Stimulated activated CD8-positive, alpha-beta memory T cell treated with anti-CD3 and anti-CD28 coated beads, Interleukin-15, amount 100 ng/mL, for 24 hours (primary cell): ENCODE measurements at places on chromosomes 2 and 18.

DNA sequence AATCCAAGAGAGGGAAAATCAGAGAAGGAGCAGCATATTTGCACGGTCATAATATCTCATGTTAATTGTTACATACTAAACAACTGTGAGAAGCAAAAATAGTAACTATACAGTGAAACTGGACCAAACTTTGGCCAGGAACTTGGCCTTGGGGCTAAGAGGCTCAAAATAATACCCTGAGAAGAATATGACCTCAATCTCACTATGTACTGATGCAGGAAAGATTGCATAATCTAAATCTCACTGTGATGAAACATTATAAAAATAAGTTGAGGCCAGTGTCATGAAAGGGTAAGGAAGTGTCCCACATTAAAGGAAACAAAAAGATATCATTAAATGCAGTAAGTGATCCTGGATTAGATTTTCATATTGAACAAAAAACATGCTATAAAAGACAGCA is 36.5 kb downstream of the ZRANB3 start:
- no peak for DNase-seq

DNA sequence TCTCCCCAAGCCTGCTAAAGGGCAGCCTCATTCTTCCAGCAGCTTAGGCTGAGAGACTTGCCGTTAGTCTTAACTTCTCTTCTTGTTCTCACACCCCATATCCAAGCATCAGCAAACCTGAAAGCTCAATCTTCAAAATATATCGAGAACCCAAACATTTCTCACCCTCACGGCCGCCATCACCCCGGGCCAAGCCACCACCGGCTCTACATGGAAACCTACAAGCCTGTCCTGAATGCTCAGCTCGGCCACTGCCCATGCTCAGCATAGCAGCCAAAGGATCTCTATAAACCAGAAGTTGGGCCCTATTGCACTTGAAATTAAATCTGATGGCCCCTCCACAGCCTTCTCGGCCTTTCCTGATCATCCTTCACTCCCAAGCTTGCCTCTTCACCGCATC is 2.1 kb downstream of the HS1BP3 start:
- no peak for DNase-seq

GRCh38 chr2:168992591-168993349 is 38.4 kb downstream of the ABCB11 start:
- no peak for DNase-seq

DNA sequence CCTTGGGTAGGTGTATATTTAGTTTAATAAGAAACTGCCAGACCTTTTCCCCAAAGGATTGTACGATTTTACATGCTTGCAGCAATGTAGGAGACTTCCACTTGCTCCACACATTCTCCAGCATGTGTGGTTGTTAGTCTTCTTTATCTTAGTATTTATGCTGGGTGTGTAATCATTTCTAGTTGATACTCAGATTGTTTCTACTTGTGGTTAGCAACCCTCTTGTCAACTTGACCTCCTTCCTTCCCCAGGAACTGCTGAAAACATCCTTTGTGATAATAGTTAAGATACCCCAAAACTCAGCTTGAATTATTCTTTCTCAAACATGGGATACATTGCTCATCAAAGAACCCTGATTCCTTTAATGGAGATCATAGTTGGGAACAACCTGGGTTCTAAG is 37.2 kb upstream of the CYBRD1 start:
- no peak for DNase-seq

DNA sequence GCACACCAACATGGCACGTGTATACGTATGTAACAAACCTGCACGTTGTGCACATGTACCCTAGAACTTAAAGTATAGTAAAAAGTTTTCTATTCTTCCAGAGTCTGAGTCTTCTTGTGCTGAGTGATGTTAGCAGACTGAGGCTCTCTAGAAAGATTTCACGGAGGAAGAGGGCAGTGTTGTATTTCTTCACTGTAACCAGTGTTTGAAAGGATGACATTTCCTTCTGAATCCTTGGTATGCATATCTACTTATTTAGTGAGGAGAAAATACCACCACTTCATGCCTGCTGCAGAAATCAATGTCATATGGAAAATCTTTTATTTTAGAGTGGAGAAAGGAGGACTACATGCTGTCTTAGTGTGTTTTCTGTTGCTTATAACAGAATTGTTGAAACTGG is 357.1 kb downstream of the CCDC85A start:
- no peak for DNase-seq

DNA sequence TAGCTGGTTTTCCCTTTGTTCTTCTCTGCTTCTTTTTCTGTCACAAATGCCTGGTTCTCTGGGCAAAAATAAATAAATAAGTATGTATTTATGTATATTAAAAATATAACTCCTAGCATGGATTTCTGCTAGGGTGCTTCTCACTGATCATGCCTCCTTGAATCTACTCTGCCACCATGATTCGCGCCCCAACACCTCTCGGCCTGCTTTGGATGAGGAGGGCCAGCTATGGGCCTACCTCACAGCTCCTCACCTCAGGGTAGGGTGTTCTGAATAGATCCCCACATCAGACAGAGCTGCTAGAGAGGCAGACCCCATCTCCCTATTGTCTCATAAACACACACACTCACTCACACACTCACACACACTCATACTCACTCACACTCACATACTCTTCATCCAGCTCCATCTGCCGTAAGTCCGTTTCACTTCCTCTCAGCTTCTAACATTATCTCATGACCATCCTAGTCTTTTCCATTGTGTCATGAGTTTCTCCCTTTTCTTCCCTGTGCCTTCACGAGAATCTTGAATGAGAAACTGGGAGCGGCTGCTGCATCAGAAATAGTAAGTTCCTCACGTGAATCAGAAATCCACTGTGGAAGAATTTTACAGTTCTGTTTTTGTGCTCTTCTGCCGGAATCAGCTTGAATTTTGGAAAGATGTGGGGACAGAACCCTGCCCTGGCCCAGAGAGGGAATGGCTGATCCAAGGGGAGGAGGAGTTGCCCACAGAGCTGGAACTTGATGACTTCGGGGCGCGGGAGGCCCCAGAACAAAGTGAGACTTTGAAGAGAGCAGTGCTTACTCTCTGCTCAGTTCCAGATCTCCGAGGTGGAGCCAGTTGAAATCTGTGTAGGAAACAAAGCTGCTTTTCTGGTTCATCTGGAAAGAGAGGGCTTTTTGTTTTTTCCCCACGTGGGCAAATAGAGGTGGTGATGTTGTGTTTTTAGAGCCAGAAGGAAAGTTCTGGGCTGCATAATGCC is 20.9 kb downstream of the ANXA4 start:
- no peak for DNase-seq

DNA sequence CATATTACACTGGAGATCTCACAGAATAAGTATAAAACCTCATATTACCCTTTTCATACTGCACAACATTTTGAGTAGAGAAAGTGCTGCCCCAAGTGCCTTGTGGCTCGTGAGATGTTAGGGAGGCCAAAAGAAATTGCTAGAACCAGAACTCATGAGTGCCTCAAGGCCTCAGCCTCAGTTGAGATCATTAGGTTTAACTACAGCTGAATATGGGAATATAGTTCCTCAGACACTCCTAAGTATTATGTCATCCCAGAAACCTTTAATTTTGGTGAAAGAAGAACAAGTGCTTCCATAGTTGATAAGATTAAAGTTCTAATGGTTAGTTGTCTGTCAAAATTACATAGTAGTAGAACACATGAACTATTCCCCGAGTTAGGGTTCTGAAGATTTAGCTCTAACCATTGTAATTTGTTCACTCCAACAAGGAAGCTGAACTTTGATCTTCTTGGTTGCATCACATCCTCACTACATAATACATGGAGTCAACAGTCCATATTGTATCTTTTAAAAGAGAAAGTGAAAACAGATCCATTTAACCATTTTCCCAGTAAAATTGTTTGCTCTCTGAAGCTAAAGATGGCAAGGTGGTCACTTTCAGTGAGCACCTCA is 9.6 kb upstream of the AQP4 start:
- no peak for DNase-seq

DNA sequence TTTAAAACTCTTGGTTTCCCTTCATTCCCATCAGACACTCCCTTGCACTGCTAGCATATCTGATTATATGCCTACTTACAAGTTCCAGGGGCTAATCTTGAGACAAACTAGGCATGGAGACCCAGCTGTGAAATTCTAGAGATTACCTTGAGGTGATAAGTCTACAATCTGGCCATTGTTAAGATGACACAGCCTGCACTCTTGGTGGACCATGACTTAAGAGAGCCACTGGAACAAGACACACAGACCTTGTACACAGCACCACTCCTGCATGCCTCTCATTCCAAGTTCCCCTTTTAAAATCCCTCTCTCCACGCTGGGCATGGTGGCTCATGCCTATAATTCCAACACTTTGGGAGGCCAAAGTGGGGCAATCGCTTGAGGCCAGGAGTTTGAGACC is 387.2 kb upstream of the DCC start:
- DNase-seq = no peak

DNA sequence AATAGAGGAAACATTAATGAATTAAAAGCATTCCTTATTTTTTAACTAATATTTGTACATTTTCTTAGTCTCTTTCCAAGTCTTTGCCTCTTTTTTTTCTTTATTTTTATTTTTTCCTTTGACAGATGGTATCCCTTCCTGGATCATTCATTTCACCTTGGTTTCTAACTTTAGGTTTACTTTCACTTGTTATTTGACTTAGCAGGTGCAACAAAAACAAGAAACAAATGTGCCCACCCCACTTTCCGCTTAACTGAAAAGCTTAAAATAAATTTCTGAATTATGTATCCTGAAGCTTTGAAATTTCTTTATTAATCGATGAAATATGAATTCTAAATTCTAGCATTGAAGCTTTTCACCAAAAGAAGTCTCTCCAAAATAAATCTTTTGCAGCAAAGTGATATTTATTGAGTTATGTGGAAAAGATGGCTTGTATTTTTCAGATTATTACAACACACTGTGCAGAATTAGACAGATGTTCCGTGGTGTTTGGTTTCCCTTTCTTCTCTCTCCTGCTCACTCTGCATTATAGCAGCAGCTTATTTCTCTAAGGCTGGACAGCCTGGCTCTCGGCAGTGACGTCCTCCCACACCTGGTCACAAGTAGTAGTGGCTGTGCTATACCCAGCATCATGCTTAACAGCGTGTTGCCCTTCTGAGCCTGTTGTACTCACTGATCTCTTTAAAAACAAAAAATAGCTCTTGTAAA is 99.1 kb upstream of the ZNF397 start:
- no peak for DNase-seq

DNA sequence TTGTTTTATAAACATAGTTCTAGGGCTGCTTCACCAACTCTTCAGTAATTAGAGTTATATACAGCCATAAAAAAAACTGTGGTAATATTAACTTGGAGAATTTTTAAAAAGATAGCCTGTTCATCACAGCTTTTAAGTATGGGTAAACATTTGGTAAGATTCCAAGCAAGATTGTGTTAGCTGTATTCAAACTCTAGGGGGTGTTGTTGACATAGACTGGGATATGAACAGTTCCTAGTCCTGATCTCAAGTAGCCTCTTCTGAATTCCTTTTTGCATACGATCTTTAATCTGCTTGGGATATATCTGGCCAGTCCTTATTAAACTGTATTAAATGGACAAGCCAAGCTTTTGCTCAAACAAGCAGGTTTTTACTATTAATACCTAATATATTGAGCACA is 13.4 kb downstream of the NOP58 start:
- no peak for DNase-seq

DNA sequence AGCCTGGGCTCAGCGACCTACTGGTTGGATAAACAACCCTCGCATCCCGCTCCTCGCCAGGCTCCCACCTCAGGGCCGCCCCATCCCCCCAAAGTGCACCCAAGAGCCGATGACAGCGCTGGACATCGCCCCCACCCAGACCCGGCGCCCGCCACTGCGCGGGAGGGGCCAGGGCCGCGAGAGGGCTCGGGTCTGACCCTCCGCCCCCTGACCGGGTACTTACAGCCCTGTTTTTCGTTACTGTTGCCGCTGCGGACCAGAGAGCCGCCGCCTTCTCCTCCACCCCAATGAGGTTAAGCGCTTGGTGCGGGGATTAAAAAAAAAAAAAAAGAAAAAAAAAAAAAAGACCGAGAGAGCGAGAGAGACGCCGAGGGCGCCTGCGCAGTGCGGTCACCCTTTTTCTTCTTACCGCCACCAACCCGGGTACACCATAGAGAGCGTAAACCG is at the start of gene CLASP1:
Gene CLASP1 (minus strand): TSS at position 314 of the 447 bp plus-strand sequence. CDS start 43,567 bp downstream, outside the sequence.
- DNase-seq = no peak
